ELR (cell line): ENCODE measurements at places on chromosomes 11 and 22.

DNA sequence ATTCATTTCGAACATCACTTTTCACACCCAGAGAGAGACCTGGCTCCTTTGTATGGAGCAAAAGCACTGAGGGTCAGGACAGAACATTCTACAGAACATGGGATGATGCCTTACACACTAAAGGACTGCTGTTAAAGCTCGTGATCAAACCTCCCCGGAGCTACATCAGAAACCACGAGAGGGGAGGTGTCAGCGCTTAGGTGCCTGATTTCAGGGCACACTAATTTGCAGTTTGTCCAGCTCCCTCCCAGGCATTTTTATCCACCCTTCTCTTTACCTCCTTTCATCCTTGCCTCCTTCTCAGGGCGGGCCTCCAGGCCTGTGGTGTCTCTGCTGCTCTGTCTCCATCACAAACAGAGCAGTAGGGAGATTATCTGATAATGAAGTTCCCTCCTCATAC lies 127.5 kb downstream of the VPREB1 start:
- no peak for DNase-seq

GRCh38 chr22:32846780-32847491 lies 45.4 kb downstream of the TIMP3 start:
- no peak for DNase-seq

DNA sequence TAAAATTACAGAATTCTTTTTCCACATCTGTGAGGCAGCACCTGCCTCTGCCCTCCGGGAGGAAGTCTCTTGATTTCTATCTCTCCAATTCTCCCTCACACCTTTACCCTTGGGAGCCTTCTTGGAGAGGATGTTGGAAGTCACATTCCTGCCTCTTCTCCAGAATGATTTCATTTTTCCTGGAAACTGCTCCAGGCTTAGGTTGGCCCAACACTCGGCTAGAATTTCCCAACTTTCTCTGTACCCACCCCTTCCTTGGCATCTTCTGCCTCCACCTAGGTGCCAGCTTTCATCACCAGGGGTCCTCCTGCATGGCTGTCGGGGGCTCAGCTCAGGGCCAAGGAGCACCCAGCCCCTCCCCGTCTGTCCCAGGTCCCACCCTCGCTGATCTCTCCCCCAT lies 43.2 kb downstream of the SLCO2B1 start:
- DNase-seq, result no peak

DNA sequence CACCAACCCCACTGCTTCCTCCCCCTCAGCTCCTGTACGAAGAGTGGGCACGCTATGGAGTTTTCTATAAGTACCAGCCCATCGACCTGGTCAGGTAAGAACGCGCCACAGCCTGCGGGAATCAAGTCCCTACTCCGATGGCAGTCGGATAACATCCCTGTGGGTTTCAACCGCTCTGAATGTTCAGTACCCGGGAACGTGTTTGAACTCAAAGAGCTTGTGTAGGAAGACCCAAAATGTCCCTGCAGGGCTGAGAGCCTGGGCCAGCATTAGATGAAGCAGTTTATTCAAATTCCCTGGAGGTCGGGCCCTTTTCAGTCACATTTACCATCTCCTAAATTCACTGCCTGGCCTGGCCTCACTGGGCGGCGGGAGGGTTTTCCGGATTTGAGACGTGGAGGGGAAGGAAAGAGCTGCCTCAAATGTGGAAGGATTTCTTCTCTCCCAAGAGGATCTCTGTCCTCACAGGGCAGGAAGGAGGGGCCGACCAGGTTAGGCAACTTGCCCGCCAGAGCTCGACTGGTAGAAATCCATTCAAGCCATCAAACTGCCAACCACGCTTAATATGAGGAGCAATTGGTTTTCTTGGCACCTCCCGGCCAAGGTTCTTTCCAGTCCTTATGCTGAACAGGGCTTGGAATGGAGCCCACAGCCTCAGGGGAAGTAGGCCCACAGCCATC lies 46.3 kb downstream of the ANO1 start:
- DNase-seq, result no peak

- DNase-seq, result no peak
Observed at GRCh38 chr11:125055107-125055715, 7.9 kb upstream of the SLC37A2 start.
